ENCODE measurements at places on chromosomes 6 and 20.

DNA sequence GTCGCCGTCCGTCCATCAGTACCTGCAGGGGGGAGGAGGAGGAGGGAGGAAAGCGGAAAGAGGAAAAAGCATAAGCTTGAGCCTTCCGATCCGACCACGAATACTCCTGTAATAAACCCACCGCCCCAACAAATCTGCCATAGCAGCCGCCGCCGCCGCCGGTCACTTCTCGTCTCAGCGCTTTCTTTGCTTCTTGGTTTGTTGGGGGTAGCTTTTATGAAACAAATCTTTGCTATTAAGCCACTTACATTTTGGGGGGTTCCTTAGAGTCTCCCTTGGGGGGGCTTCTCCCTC, 277 bp downstream of the ADGRB3 start:
- no peak for DNase-seq

DNA sequence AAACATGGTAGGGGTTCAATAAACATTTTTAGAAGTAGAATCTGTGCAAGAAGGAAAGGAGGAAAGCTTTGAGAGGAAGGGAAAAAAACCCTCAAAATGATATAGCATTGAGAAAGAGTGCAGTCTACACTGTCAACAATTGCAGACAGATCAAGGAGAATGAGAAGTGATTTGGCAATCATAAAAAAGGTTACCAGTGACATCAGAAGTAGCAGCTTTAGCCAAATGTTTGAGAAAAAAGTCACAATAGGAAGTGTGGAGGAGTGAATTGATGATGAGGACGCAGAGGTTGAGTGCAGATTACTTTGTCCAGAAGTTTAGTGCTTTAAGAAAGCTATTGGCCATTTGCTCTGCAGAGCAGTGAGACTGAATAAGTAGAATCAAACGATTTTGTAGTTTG, 155.0 kb downstream of the GJA1 start:
- DNase-seq: no peak

DNA sequence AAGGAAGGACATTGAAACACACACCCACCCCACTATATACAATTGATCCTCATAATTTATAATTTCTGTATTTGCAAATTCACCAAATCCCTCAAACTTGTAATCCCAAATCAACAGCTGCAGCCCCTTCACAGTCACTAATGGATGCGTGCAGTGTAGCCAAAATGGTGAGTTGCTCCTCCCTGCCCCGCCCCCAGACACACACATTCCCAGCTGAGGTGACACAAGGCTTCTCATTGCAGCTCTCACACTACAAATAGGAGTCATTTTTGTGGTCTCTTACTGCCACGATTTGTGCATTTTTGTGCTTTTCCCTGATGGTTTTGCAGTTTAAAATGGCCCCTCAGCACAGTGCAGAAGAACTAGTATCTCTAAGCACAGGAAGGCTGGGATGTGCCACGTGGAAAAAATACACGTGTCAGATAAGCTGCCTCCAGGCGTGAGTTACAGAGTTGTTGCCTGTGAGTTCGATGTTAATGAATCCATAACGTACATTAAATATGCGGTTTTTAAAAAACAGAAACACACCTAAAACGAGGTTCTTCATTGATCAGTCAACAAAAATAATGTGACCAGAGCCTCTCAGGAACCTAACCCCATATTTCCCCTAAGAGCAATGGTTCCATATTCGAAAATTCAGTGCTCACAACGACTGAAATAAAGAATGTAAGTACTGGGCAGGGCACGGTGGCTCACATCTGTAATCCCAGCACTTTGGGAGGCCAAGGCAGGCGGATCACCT, 8.2 kb downstream of the ATP9A start:
- no peak for DNase-seq

- DNase-seq: no peak
Observed at GRCh38 chr20:54268941-54269340, 61.1 kb downstream of the PFDN4 start.

GRCh38 chr6:1325461-1326309, 13.8 kb downstream of the FOXQ1 start:
- DNase-seq: no peak

DNA sequence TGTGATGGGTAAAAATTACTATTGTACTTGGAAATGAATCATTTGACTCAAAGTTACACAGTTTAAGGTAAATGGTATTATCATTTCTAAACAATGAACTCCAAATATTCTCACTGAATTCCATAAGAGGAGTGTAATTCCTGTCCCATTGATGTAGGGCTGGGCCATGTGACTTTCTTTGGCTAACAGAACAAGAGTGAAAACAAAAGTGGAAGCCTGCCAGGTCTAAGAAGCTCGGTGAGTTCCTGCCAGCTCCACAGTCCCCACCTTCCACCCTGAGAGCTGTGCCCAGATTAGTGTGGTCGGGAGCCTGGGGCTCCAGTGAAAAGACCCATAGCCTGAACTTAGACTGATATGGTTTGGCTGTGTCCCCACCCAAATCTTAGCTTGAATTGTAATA, 24.6 kb downstream of the TBXT start:
- DNase-seq: no peak
